ENCODE measurements at places on chromosomes 4 and X.

GRCh38 chr4:26030260-26030667 is 116.2 kb downstream of the SMIM20 start:
- peak; percentile 79 for DNase-seq

GRCh38 chrX:103153661-103154060 is 60.7 kb upstream of the NXF3 start:
- no peak for DNase-seq

DNA sequence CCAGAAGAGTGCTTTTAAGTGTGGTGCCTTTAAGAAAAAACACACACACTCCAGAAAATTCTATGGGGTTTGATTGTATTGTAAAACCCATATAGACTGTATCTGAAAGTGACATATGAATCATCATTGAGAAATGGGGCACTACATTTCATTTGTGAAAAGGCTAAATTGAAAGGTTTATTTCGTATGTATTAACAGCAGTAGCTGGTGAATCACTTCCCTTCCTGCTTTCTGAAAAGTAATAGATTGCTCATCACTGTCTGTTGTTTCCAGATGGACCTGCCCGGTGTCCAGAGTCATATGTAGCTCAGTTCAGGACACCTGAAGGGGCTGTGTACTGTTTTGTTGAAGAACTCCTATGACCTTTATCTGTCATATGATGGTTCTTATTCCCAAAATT is 28.1 kb upstream of the HPRT1 start:
- DNase-seq = no peak

GRCh38 chr4:104447294-104447693 is 47.4 kb downstream of the CXXC4 start:
- DNase-seq = no peak

- no peak for DNase-seq
Observed at GRCh38 chr4:104719539-104720230, 225.0 kb upstream of the CXXC4 start.

DNA sequence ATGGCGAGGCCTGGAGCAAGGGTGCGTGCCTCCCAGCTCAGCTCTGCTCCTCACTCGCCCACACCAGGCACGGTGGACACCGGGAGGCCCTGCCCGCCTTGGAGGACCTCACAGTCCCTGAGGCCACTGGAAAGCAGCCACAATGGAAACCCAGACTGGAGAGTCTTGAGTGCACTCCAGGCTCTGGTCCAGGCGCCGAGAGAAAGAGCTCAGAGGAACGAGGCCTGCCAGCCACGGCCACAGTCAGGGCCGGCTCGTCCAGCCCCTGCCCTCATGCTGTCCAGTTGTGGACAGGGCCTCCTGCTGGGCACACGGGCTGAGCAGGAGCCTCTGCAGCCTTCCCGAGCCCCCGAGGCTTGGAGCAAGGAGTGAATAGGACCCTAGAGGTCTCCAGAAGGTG is 53.3 kb upstream of the GRPEL1 start:
- DNase-seq = no peak

DNA sequence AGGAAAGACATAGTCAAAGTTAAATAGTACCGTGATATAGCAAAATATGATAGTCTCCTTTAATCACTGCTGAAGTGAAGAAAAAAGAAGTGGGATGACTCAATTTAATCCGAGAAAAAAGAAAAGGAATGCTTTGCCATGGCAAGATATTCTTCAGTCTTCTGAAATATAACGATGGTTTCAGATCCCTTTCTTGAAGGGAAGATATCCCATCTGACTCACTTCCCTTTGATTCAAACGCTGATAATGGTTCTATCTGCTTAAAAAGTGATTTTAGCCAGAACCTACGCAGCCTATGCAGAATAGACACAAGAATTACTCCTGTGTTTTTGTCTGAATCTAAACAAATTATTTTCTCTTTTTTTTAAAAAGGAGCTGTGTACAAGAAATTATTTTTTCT is 68.1 kb upstream of the FTHL17 start:
- no peak for DNase-seq

- no peak for DNase-seq
Observed at GRCh38 chrX:27660878-27661277, 70.7 kb downstream of the DCAF8L2 start.

DNA sequence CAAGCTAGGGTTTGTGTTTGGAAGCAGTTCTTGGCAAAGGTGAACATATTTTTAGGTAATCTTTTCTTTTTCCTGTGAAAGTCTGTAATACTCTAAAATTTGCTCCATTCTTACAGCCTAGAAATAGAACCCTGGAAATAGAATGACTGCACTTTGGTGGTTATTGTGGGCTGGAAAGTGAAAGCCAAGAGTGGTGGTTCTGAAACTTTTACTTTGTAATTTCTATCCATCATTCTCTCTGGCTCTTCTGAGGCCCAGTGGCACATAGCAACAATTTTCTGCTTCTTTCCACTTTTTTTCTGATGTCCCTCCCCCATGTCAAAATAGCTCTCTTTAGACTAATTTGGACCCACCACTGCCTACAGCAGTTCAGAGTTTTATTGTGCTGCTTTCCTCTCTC is 300.4 kb upstream of the RPS6KA3 start:
- no peak for DNase-seq

- DNase-seq = peak; percentile 17
Observed at GRCh38 chr4:53497487-53498244, 93.6 kb downstream of the LNX1 start.

DNA sequence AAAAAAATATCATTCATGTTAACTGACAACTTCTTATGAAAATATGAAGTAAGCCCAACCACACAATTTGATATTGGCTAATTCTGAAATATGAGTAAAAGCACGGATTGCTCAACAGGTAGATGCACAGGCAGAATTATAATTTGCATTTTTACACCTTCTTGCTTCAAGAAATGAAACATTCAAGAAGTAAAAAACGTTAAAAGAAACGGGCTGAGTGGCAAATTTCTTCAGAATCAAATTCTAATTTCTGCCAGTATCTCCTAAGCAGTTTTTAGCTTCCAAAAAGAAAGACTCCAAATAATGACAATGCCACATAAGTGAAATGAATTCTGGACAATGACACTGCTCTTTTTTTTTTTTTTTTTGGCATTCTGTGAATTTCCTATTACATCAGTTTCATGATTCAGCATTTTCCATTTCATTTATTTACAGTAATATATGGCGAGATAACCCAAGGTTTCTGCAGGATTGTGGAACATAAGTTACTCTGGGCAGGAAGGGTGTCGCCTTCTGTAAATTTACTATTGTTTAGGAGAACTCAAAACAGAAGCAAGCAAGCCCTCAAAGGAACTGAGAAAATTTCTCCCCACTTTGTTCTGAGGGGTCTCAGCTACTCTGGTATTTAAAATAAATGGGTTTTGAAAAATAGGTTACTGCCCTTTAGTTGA is 1.4 kb downstream of the SEL1L3 start:
- no peak for DNase-seq

DNA sequence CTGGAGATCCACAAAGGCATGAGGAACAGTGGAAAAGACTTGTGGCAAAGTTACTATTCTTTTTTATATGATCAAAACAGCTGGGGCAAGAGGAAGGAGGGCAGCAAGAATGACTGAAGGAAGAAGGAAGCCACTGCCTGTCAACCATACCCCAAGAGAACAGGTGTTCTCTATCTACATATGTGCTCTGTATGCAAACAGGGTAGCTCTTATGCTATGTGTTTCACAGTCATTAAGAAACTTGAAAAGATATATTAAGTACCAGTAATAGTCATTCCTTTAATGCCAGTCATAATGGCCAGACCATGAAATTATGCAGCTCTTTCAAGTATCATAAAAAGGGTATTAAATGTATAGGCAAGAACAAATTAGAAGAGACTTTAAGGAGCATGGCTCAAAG is 363.9 kb downstream of the KLHL13 start:
- no peak for DNase-seq

- DNase-seq = no peak
Observed at GRCh38 chr4:41209187-41209586, 5.2 kb downstream of the APBB2 start.

DNA sequence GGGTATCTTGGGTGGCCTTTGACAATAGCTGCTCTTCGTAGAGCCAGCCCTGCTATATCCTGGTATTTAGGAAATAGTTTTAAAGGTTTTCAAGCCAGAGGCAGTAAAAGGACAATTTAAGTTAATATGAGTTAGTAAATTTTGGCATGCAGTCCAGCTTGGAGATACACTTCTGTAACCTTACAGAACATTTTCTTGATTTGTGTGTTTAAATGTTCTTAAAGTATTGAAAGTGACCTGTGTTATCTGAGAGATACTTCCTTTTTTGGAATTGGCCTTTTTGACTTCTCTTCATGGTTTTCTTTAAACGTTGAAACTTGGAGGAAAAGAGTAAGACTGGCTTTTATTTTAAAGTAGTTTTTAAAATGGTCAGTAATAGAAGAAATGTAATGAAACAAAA is 25.5 kb downstream of the PDLIM5 start:
- no peak for DNase-seq

GRCh38 chrX:25726539-25726938 is 411.6 kb upstream of the MAGEB18 start:
- no peak for DNase-seq

DNA sequence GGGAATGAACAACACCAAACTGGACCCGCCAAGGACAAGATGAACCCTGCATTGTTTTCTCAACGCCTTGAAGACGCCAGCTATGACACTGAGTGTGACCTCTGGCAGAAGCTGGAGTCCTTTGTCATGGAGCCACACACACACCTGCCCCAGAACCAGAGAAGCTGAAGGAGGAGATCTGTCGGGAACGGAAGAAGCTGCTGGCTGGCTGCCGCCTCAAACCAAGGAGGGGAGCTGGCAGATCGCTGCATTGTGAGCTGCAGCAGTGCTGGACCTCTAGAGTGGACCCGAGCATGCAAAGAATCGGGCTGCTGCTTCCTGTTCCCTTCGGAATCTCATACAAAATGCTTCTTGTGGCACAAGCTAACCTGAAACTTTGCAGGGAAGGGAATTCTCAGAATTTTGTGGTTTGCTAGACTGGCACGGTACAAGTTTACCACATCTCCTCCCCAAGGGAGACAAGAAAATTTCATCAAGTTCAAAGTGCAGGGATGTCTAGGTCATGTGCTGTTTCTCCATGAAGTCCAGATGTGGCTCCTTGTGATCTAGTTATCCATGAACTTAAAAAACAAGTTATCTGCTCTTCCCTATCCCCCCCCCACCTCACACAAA is 23.4 kb upstream of the GLRB start:
- DNase-seq = no peak

- DNase-seq = peak; percentile 17
Observed at GRCh38 chrX:14528629-14529289, 577 bp upstream of the GLRA2 start.

DNA sequence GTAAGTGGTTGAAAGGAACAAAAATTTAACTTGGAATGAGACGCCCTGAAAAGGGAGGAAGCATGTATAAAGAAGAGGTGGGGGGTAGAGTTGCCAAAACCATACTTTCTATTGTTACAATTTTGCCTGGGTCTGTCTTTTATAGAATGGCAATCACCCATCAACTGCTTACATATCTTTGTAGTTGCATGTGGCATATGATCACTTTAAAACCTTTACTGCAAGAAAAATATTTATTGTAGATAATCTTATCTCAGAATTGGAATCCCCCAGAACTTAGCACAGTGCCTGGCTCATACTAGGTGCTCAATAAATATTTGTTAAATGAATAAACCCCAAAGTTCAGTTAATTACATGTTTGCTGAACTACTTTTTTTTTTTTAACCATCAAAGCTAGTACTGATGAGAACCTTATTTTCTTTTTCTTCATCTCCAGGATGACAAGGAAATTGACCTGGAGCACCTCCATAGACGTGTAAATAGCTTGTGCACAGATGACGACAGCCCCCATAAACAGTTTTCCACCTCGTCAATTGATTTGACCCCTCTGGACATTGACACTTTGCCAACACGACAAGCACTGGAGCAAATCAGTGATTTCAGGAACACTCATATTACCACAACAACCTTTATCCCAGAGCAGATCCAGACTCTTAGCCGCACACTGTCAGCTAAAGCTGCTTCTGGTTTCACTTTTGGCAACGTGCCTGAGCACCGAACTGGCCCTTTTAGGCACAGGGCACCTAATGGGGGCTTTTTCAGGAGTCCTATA is 56.7 kb upstream of the ATOH1 start:
- no peak for DNase-seq

DNA sequence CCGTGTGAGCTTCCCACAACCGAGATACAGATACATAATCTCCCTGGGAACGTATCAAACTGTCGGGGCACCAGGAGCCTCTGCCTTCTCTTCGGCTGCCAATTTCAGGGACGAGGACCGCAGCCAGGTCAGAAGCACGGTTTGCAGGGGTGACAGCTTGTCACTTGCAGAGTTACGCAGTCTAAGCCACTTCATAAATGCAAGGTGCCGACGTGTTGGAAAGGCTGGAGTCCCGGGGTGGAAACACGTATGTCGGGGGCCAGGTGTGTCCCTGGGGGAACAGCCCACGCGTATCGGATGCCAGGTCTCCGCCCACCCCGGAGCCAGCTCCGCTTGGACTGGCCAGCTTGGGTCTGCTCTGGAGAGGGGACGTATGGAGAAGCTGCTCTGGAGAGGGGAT is 76.3 kb upstream of the SHOX start:
- no peak for DNase-seq

- DNase-seq = no peak
Observed at GRCh38 chr4:121829511-121829910, 5.8 kb upstream of the CCNA2 start.

GRCh38 chr4:111028795-111029194 is 405.9 kb upstream of the PITX2 start:
- no peak for DNase-seq

DNA sequence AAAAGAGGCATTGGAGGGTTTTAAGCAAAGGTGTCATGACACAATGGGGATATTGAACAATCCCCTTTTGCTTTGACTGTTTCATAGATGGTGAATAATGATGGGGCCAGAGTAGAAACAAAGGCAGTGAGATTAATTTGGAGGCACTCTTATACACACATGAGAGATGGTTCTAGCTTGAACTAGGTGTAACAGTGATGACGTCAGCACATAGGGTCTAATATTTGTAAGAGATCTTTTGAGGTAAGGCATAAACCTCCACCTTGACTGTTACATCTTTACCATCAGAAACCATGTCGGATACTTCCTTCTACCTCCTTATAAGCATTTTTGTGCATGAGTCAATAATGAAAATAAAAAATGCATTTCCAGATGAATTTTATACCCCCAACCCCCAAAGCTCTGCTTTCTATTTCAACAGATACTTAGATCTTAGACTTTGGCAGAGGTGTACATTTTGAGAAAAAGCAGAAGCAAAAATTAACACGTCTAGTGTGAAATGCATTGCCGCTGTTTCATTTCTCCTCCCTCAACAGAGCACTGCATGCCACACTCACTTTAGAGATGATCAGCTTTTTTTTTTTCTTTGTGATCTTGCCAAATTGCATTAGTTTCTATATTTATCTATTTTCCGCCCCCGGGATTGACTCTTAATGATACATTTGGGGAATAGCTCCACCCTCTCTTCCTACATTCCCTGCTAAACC is 87.2 kb downstream of the HS3ST1 start:
- DNase-seq = no peak

DNA sequence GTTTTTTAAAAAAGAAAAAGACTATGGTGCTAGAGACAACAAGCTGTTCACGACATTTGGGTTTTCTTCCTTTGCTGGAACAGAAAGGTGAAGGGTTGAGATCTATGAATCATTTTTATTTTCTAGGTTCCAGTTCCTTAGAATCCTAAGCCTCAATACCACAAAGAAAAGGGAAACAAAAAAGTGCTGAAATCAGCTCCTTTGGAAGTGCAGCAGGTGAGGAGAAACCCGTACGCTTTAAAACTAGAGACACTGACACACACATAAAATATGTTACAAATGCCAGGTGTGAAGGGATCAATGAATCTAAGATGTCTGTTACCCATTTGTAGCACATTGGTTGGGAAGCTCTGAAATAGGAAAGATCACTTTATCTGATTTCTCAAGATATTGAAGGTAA is 125.2 kb downstream of the AREG start:
- DNase-seq = no peak

- DNase-seq = no peak
Observed at GRCh38 chr4:187479511-187479910, 516.1 kb upstream of the ZFP42 start.

All from H7 (cell line).